Astrocyte (in vitro differentiated cells and primary cell): ENCODE measurements at places on chromosomes 13 and 19. TPM values are rescaled to one million over a fixed set of nuclear protein-coding genes. Genes with fewer than 3 reads are reported as not detected.
A peak's percentile ranks its signal among the peaks of the same experiment; 100 is the strongest.

Gene ZNF665
- 3.4 and 4.4 TPM in 2 replicates for total RNA-seq

Gene GRK1
- total RNA-seq: not detected in 2 replicates

Gene SPRY2
- total RNA-seq: 56.2 and 57.7 TPM in 2 replicates

Gene CRX
- not detected in 2 replicates for total RNA-seq

DNA sequence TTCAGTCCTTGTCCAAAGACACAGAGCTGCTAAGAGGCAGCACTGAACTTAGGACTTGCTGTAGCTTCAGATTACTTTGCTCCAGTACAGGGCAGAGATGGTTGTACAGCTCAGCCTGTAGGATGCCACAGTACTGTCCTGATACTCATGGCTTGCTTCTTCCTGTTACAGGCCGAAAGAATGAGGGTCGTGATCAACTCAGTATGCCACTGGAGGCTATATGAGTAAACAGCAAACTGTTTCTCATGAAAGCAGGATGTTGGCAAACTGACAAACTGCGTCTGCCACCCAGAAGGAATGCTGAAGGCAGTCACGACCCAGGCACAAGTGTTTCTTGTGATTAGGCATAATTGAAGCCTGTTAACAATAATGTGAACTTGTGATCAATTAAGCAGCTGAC is 2.8 kb downstream of the ZNF749 start:
- H3K36me3 ChIP-seq: peaks cover under 1% of the 10 kb centered on the region
- H3K27ac ChIP-seq: no peak overlapping the region
- no peak for DNase-seq

DNA sequence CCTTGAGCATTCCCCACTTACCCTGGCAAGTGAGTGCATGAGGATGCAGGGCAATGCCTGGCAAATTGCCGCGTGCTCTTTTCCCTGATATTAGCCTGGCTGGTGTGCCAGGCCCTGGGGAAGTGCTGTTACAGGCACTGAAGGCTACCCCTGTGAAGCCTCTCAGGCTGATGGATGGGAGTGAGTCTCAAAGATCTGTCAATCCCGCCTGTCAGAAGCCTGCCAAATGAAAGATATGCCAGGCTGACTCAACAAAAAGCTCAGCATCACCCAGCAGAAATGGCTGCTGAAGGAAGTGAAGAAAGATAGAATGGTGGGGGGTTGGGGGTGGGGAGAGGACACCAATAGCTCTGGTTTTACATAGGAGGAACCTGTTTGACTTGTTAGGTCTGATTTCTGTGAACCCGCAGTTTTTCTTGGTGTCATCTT is 112.1 kb downstream of the LACC1 start:
- H3K27me3 ChIP-seq: no peaks in the 10 kb centered on the region
- H3K27ac ChIP-seq: no peak overlapping the region
- no peak overlapping the region for H3K4me3 ChIP-seq
- no peaks in the 10 kb centered on the region for H3K4me1 ChIP-seq
- no peak for DNase-seq
- H3K36me3 ChIP-seq: no peaks in the 10 kb centered on the region

GRCh38 chr13:76023652-76024051 is 387.5 kb downstream of the LMO7 start:
- H3K27ac ChIP-seq: no peak overlapping the region
- peak; percentile 37 for DNase-seq
- no peak overlapping the region for H3K4me3 ChIP-seq
- H3K27me3 ChIP-seq: no peaks in the 10 kb centered on the region
- H3K36me3 ChIP-seq: no peaks in the 10 kb centered on the region
- H3K4me1 ChIP-seq: no peaks in the 10 kb centered on the region

- no peak overlapping the region for H3K4me3 ChIP-seq
- no peaks in the 10 kb centered on the region for H3K27me3 ChIP-seq
- H3K27ac ChIP-seq: no peak overlapping the region
- H3K36me3 ChIP-seq: no peaks in the 10 kb centered on the region
These were observed 9.8 kb upstream of the CPB2 start for GRCh38 chr13:46114613-46115012.

DNA sequence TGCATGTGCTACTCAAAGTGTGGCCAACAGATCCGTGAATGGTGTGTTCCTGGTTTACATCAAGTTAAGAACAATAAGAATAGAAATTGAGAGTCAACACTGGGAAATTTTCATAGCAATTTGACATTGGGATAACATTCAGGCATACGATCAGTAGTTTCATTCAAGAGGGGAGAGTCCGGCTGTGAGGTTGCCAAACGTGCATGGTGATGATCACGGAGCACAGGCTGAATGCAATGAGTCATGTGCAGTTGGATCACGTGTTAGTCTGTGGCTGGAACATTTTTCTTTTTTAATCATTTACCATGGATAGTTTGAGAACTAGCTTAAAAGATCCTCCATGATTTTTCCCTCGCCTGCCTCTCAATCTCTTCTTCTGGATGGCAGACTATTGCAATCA is 2.5 kb upstream of the DCT start:
- no peaks in the 10 kb centered on the region for H3K27me3 ChIP-seq
- H3K4me3 ChIP-seq: no peak overlapping the region
- H3K4me1 ChIP-seq: peaks cover 4% of the 10 kb centered on the region
- H3K36me3 ChIP-seq: no peaks in the 10 kb centered on the region
- H3K27ac ChIP-seq: no peak overlapping the region
